ENCODE measurements at places on chromosomes 13 and 19. TPM values are rescaled to one million over a fixed set of nuclear protein-coding genes. Genes with fewer than 3 reads are reported as not detected.

SHISA7 gene
- not detected for total RNA-seq

NCAN gene
- total RNA-seq: not detected

DNA sequence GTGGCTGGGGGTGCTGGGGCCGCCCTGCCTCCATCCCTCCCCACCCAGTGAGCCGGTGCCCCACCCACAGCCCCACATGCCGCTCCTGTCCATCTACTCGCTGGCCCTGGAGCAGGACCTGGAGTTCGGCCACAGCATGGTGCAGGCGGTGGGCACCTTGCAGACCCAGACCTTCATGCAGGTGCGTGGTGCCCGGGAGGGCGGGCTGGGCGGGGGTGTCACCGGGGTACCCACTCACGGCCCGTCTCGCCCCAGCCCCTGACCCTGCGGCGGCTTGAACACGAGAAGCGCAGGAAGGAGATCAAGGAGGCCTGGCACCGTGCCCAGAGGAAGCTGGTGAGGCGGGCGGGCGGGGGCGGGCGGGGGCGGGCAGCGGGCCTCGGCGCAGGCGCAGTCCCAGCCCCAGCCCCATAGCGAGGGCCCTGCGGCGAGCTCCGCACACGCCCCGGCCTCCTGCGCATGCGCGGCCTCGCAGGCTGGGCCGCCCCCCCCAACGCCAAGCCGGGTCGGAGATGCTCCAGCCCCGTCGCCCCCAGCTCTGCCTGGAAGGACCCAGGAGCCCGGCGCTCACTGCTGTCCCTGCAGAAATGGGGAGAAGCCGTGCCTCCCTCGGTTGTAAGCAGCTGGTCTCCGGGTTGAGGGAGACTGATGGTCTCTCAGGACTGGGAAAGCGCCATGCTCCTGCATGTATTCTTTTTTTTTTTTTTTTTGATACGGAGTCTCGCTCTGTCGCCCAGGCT, 7.7 kb downstream of the ARHGAP45 start:
- peaks cover 29% of the 10 kb centered on the region for H3K4me1 ChIP-seq
- no peaks in the 10 kb centered on the region for H3K27me3 ChIP-seq
- H3K4me3 ChIP-seq: no peak overlapping the region
- no peaks in the 10 kb centered on the region for H3K36me3 ChIP-seq

ASF1B gene
- total RNA-seq: 21.9 TPM

GRCh38 chr19:16449330-16449961, 22.3 kb downstream of the EPS15L1 start:
- peaks cover 5% of the 10 kb centered on the region for H3K36me3 ChIP-seq
- DNase-seq: no peak
- H3K4me3 ChIP-seq: no peak overlapping the region
- H3K4me1 ChIP-seq: peaks cover 37% of the 10 kb centered on the region
- no peaks in the 10 kb centered on the region for H3K27me3 ChIP-seq

DNA sequence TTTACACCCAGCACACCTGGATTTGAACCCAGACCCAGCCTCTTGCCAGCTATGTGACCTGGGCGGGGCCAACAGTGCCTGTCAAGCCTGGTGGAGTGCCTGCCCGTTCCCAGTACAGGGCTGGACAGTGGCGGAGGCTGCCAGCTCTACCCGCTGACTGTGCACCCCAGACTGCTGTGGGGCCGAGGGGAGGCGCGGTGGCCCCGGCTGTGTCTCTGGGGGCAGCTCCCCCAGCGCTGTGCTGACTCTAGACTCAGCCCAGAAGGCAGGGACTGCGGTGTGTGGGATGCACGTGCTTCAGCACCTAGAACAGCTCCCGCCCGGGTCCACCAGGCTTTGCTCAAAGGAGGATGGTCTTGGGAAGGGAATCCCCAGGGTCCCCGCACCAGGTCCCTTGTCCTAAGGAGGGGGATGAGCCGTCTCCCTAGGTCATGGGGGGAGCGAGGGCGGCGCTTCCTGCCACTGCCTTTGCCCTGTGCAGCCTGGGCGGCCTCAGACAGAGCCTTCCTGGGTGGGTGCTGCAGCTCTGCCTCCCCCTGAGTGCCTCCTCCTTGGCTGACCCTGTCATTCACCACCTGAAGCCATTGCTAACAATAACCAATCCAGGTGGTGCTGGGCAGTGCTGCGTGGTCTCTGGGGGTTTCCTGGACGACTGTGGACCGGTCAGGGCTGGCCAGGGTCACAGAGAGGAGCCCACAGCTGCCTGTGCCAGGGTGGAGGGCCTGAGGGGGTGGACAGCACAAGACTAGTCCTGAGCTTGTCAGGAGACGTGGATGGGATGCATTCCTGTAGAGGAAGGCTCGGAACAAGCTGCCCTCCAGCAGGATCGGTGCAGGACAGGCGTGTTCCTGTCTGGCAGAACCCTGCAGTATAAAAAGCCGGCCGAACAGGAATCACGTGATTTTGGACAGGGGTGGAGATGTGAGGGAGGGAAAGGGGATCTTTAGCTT, 18.6 kb downstream of the TMEM255B start:
- H3K36me3 ChIP-seq: no peaks in the 10 kb centered on the region
- no peak for DNase-seq
- no peak overlapping the region for H3K27ac ChIP-seq
- H3K4me1 ChIP-seq: no peaks in the 10 kb centered on the region
- no peak overlapping the region for H3K4me3 ChIP-seq

ADAT3 gene
- 2.0 TPM for total RNA-seq

DNA sequence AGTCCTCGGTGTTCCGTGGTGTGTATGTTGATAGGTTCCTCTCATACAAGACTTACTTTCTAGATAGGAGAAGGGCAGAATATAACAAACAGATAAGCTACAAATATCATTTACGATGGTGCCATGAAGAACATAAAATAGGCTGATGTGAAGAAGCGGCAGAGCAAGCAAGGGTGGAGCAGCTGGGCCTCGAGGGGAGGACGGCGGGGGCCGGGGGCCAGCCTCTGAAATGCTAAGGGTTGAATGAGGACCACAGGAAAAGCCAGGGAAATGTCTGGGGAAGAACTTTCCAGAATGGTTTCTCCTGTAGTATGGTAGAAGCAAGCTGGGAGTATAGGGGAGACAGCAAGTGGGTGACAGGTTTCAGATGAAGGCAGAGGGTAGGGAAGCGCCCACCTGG, 529.5 kb downstream of the LIG4 start:
- no peak for DNase-seq
- no peaks in the 10 kb centered on the region for H3K27me3 ChIP-seq
- no peak overlapping the region for H3K4me3 ChIP-seq
- no peak overlapping the region for H3K27ac ChIP-seq
- H3K4me1 ChIP-seq: no peaks in the 10 kb centered on the region

GRCh38 chr13:107466326-107467099, 748.8 kb downstream of the LIG4 start:
- H3K27ac ChIP-seq: no peak overlapping the region
- H3K4me3 ChIP-seq: no peak overlapping the region
- no peaks in the 10 kb centered on the region for H3K27me3 ChIP-seq
- no peaks in the 10 kb centered on the region for H3K4me1 ChIP-seq
- no peak for DNase-seq
